ENCODE measurements at places on chromosomes 1 and 21. TPM values are rescaled to one million over a fixed set of nuclear protein-coding genes. Genes with fewer than 3 reads are reported as not detected.

The RNU1-3 gene
- total RNA-seq: under 0.01 TPM

The KCNJ15 gene
- total RNA-seq: not detected

DNA sequence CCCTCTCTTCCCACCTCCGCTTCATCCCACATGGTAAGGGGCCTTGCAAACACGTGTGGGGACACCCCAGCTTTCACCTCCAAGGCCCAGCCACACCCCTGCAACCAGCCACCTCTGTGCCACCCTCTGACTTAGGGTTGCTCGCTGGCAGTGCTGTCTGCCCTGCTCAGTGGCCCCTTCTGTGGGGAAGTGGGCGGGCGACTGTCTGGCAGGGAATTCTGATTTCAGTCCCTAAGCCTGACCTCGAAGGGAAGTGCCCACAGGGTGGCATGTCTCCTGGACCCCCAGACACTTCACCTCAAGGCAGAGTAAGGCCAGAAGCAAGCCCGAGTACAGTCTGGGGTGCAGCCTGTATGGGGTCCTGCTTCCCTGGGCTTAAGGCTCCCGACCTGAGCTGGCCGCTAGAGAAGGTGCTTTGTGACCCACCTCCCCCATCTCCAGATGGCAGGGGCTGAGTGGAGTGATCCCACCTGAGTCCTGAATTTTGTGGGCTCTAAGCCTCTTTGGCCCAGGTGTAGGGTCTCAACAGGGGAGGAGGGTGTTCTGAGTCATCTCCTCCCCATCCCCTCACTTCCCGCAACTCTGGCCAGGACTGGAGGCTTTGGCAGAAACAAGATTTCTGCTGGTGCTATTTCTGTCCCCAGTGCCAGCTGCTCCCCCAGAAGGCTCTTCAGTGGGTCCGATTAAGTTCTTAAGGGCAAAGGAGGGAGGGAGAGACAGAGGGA is 7.0 kb downstream of the RD3 start:
- DNase-seq: no peak

- DNase-seq: peak; percentile 82
Observed at GRCh38 chr1:3570066-3570986, 41.0 kb downstream of the MEGF6 start.
